HuH-7.5 (cell line): ENCODE measurements at places on chromosomes 3 and 15.
A peak's percentile ranks its signal among the peaks of the same experiment; 100 is the strongest.

DNA sequence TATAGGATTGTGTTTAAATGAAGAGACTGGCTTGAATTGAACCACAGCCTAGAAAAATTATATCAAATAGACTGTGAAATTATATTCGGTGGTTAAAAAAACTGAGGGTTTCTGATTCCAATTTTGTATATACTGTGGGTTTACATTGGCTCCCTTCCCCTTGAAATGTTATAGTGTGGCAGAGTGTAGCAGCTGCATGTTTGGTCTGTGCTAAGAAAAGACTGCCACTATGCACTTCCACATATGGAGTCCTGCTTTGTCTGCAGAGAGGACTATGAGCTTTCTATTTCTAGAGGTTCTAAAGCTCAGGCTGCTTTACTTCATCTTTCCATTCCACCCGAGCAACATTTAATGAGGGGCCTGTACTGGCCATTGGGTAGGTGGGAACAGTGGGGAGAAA, 112.3 kb downstream of the P3H2 start:
- DNase-seq = no peak

GRCh38 chr3:177824190-177824786, 627.0 kb upstream of the TBL1XR1 start:
- DNase-seq = peak; percentile 36

- DNase-seq = no peak
These were observed 5.8 kb downstream of the HYAL2 start for GRCh38 chr3:50316657-50317242.

GRCh38 chr3:177145381-177145780, 51.9 kb downstream of the TBL1XR1 start:
- no peak for DNase-seq

DNA sequence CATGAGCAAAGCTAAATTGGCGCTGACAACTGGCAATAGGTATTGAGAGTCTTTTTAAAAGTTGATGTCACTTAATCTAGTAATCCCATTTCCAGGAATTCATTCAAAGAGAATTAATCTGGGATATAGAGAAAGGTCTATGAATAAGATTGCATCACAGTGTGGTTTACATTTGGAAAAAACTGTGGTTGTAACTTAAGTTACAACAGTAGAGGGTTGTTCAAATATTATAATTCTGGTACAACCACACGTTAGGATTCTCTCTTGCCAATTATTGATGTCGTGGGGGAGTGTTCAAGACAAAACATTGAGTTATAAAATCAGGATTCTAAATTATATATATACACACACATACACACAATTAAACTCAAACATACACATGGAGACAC, 79.8 kb downstream of the LIPC start:
- DNase-seq = no peak

DNA sequence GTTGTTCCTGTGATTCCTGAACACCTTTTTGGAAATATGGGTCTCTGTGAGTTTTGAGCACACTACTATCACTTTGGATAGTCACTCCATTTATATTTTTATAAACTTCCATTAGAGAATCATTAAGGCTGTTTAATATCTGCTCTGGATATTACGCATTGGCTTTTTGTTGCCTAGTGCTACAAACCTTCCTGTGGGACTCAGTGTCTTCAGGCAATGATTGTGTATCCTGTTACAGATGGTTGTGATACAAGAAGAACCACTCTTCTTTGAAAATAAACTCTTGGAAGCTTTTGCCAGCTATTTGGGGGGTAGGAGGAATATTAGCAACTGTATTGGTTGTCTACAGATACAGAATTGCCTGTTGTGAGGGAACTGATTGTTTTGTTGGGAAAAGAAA, 15.6 kb downstream of the GCSAM start:
- DNase-seq = no peak
